ENCODE measurements at places on chromosomes 2 and 18. TPM values are rescaled to one million over a fixed set of nuclear protein-coding genes. Genes with fewer than 3 reads are reported as not detected.

DNA sequence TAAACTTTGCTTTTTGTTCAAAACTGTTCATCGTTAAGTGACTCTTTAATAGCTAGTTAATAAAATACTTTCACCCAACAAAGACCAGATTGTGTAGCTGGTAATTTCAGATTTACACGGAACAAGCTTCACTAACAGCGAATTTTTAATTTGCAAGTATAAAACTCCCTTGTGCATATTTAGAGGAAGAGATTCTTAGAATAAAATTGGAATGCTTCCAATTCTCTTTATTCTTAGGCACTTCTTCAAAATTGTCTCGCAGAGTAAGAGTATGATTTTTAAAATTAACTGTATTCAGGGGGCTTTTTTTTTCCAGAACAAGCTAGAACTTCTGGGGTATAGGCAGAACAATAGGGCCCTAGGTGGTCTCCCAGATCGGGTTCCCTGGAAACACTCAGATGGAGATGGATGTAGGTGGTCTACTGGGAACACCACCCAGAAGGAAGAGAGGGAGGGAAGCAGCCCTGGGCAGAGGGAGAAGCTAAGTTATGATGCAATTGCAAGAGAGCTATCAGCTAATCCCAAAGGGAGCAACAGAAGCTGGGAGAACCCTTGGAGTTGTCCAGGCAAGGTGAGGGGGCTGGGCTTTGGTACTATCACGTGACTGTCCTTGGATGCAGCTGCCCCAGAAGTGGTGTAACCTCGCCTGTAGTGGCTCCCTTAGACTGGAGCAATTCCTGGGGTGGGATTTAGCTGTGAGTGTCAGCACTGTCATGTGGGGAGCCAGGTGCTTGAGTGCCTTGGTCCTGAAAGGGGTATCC, 151.7 kb upstream of the ASB18 start:
- DNase-seq: no peak

DNA sequence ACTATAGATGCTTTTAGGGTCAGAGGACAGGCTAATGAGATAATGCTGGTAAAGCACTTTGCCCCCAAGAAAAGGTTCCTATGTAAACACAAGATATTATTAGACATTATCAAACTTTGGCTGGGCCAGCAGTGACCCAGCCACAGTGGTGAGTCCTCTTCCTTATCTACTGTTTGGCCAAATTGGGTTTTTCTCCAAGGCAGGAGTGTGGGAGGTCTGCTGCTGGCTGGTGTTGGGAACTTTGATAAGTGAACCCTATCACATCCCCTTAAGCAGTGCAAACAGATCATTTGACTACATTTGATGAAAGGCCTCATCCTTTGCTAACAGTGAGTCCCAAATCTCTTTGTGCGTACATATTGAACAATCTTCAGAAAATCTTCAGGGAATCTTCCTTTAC, 16.2 kb downstream of the FZD7 start:
- DNase-seq: no peak

GRCh38 chr2:231803501-231804138, 17.4 kb downstream of the COPS7B start:
- DNase-seq: no peak

The TLK1 gene
- total RNA-seq: 19.9 TPM

- no peak for DNase-seq
These were observed 267.6 kb upstream of the CYP26B1 start for GRCh38 chr2:72415241-72415661.

- DNase-seq: no peak
These were observed 943.3 kb upstream of the FANCL start for GRCh38 chr2:59184276-59185020.

DNA sequence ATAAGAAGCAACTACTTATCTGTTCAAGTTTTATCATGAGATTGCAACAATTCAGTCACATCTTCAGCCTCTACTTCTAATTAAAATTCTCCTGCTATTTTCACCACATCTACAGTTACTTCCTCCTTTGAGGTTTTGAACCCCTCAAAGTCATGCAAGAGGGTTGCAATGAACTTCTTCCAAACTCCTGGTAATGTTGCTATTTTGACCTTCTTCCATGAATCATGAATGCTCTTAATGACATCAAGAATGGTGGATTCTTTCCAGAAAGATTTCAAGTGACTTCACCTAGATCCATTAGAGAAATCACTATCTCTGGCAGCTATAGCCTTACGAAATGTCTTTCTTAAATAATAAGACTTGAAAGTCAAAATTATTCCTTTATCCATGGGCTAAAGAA, 1052.8 kb upstream of the NRXN1 start:
- DNase-seq: no peak
